ENCODE measurements at places on chromosomes 3 and 15.

- DNase-seq: peak; percentile 37
These were observed 518.4 kb downstream of the FOXP1 start for GRCh38 chr3:71064956-71065763.

DNA sequence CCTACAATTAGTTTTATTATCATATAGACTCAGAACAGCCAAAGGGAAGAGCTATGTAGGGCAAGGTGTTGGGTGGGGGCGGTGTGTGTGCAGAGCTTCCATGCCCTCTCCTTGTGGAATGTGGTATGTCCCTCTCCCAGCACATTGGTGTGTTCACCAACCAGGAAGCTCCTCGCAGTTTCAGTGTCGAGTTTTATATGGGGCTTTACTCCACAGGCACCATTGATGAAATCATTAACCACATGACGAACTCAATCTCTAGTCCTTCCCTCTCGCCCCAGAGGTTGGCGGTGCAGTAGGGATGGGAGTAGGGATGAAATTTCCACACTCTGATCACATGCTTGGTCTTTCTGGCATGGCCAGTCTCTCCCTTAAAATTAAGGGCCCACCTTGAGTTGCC, 13.6 kb upstream of the SRP14 start:
- DNase-seq: no peak

DNA sequence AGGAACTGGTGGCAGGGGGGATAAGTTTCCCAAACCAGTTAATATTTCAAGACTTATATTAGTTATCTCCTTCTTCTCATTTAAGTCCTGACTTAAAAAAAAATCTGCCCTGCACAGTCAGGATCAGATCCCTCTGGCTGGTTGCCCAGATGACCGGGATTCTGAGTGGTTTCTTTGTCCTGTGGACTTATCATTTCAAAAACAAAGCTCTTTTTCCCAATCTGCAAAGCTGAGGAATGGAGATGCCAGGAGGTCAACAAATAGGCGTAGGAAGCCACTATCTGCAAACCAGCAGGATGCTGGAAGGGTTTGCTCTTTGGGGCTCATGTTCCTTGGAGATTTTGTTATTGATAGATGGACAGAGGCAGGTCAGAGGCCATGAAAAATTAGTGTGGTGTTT, 5.8 kb downstream of the C3orf20 start:
- DNase-seq: no peak

DNA sequence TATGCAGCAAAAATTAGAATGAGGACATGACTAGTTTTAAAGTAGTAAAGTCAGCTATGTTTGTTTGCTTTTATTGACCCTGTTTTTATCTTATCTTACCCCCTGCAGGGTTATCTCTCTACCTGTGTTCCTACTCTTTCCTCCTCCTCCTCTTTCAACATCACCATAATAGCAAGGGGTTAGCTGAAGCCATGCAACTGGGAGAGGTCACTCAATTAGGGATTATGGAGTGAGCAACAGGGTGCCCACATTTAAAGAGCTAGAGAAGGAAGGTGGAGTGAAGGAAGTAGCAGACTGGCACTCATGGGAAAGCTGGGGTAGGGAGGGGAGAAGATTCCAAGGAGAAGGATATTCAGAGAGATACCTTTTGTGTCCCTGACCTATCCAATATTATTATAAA, 125.9 kb downstream of the LRTM1 start:
- no peak for DNase-seq

- DNase-seq: no peak
These were observed 68.3 kb upstream of the TBC1D5 start for GRCh38 chr3:17810759-17811158.

DNA sequence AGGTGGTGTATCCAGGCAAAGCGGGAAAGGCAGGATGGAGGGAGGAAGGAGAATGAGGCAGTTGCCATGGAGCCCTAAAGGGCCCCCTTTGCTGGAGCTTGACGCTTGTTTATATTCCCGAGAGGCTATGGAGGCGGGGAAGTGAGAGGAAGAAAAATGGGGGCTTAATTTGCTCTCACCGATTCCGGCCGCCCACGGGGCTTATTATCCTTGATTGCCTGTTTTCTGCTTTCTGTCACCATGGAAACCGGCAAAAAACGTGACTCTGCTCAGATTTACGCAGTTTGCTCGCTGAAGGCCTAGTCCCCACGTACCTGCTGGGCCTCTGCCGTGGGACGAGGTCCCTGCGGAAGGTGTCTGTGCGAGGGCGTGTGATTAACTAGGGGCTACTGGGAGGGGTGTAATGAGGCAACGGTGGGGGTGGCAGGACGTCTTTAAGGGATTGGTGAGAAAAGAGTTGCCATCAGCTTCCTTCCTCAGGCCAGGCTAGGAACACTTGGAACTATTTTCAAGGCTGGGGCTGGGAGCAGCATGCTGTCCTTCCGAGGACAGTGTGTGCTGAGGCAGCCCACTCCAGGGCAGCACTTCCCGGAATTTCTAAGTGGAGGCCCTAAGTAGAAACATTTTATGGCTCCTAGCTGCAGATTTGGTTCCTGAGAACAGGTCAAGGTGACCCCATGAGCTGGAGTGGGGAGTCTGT, 110.8 kb upstream of the NDN start:
- DNase-seq: no peak

DNA sequence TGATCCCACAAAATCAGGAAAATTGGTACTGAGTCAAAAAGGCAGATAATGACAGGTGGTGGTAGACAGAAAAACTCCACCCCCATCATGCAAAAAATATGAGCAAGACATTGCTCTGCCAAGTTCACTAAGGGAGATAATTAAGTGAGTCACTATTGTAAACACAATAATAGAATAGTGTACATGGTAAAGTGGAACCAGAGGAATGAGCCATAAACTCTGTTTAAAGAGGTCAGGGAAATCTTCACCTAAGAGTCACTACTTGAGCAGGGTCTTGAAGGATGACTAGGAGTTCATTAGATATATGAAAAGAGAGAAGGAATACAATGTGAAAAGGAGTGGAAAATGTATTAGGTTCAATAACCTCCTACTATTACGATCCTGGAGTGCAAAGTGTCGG, 213.4 kb upstream of the PEX5L start:
- peak; percentile 22 for DNase-seq

DNA sequence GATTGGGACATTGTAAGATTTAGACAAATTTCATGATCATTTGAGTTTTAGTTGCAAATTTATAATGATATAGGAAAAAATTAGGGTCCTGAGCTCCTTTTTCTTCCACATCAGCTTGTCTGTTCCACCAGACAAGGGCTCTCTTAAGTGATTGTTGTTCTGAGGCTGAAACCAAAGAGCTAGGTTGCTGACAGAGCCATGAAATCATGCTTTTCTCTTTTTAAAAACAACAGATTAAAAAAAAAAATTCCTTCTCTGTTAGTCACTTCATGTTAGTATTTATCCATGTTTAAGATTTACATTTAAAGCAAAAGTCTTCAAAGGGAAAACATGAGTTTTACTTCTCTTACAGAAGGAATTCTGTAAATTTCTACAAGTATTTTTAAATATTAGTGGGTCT, 56.8 kb downstream of the ATP2C1 start:
- DNase-seq: no peak

GRCh38 chr15:61226361-61227256, 2.5 kb downstream of the RORA start:
- no peak for DNase-seq

DNA sequence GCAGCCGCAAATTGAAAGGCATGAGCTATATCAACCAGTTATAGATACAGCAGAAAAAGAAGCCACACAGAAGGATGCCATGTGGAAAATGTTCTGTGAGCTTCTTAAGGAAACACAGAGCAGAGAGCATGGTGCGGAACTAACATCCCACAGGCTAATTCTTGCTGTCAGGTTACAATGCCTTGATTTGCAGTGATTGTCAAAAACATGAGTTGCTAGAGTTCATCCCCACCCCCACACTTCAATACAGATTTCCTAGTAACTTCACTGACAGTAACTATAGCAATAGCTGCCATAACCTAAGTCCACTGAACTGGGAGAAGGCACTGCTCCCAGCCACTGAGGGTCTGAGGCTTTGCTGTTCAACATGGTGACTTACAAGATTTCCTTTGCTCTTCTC, 821.6 kb downstream of the SQOR start:
- no peak for DNase-seq

DNA sequence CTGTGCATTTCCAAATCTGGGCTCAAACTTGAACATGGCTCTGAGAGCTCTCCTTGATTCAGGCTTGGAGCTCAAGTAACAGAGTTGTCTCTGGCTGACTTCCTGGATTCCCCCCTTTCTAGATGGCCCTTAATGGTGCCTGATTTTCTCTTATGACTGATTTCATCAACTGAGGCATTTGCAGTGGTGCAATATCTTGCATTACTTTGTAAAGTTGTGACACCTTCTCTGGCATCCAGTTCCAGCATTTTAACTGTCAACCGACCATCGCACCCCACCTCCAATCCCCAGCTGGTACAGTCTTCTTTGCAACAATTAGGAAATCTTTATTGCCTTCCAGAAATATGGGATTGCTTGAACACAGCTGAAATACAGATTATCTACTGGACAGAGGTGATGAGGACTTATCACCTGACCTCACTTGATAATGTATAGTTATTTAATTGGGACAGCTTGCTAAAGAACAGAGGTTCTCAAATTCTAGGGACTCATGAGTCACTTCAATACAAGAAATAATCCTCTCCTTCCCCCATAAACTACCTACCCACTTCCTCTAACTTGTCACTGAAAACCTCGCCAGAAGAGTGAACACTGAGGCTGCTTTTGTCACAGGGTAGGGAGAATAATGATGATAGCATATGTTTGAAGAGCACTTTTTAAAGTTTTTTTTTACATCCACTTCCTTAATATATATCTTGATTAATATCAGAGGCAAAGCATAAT, 41.8 kb downstream of the FILIP1L start:
- no peak for DNase-seq

DNA sequence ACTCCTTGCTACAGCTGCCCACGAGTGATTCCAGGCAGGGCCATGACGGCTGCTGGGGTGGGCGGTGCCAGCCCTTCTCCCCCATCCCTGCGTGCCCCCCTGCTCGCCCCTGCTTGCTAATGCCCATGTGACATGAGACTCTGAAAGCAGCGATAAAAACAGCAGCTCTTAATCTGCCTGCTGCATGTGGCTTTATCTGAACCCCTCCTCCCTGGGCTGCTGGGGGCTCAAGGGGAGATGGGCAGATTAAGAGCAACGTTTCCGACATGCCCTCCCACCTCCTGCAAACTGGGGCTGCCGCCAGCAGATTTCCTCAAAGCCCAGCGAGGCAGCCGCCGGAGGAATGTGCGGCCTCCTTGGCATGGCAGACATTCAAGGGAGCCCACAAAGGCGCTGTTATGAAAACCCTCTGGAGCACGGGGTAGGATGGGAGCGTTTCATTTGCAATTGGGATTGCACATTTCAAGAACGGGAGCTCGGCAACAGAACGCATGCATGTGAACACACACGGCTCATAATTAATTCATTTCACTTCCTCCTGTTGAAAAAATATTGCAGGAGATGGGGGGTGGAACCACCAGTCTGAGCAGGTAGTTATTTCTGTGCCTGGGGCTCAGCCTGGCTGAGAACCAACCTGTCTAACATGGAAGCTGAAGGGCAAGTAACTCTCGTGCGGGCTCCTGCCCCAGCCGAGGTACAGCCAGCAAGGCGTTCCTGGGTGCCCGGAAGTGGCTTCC, 504.2 kb upstream of the PROK2 start:
- no peak for DNase-seq

DNA sequence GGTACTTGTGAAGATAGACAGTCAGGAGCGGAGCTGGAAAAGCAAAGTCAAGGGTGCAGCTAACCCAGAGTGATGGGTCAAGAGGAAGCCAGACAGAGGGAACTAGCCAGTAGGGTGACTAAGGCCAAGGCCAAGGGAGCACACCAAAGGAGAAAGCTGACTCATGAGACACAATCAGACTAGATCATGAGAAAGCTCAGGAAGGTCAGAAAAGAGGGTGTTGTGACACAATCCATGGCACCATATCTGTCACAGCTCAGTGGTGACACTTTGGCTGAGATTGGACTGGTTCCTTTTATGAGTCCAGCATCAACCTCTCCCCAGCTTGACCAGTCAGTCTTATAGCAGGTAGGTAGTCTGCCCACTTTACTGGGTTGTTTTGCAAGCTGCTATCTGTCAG, 22.2 kb downstream of the P2RY1 start:
- no peak for DNase-seq

GRCh38 chr3:37554364-37554763, 307.3 kb upstream of the CTDSPL start:
- DNase-seq: no peak

DNA sequence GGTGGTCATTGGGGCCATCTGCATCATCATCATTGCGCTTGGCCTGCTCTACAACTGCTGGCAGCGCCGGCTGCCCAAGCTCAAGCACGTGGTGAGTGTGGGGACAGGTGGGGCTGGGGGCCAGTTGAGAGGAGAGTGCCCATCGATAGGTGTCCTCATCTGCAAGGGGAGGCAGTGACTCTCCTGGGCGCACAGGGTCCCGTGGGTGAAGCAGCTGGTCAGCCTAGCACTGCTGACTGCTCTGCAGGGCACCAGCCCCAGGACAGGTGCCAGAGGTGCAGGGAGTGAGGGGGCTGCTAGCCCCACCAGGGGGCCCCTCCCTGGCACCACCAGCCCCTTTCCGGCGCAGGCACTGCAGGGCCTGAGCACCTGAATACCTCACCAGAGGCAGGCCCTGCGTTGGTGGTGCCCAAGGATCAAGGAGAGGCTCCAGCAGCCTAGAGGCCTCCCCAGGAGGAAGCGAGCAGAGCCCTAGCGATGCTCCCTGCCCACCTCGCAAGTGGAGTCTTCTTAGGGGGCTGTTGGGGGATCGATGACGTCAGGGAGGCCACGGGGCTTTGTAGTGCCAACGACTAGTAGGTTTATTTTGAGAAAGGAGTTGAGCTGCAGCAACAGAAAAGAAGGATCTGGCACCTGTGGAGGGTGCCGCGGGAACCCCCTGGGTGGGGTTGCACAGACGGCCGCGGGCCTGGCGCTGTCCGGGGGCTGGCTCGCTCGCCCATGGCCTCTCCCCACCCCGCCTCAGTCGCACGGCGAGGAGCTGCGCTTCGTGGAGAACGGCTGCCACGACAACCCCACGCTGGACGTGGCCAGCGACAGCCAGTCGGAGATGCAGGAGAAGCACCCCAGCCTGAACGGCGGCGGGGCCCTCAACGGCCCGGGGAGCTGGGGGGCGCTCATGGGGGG, 976 bp upstream of the ABTB1 start:
- DNase-seq: no peak

DNA sequence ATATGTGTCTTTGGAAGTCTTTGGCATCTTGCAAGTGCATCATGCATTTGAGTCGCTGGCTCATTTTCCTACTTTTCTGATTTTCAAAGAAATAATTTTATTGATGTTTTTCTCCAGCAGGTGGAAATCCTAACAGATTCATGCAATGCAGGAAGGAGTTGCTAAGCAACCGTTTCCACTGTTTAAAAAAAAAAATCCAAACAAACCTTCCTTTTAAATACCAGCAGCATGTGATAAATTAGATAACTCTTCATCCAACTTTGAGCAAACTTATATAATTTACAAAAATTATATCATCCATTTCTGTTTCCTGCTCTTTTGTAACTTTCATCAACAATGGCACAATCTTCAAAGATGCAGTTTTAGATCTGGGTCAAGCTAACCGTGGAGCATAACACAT, 364.1 kb downstream of the MFSD1 start:
- no peak for DNase-seq

- no peak for DNase-seq
These were observed 28.0 kb upstream of the TPM1 start for GRCh38 chr15:63014578-63014977.
